A549 treated with AZD2906 at 1 μM for 4 hours (cell line): ENCODE measurements at places on chromosomes 12 and 14. TPM values are rescaled to one million over a fixed set of nuclear protein-coding genes. Genes with fewer than 3 reads are reported as not detected.

The DNAI7 gene
- 0.11 to 0.39 TPM (median 0.13 TPM) in 5 replicates for total RNA-seq

The SMCO2 gene
- total RNA-seq: 0.09 to 0.18 TPM (median 0.10 TPM) in 3 of 5 replicates, not detected in the others

The ARL1 gene
- 55.4 to 62.3 TPM (median 56.8 TPM) in 5 replicates for total RNA-seq

The ANO2 gene
- 0.07 to 0.21 TPM (median 0.15 TPM) in 5 replicates for total RNA-seq

The USP15 gene
- 28.1 to 34.3 TPM (median 28.3 TPM) in 5 replicates for total RNA-seq

The CD163L1 gene
- total RNA-seq: 0.22 to 0.67 TPM (median 0.41 TPM) in 5 replicates

The TMEM132C gene
- not detected in 5 replicates for total RNA-seq

The MYF6 gene
- total RNA-seq: not detected in 5 replicates

The RPL36AL gene
- total RNA-seq: 408 to 486 TPM (median 420 TPM) in 5 replicates

The MGP gene
- 0.06 to 0.09 TPM (median 0.08 TPM) in 3 of 5 replicates, not detected in the others for total RNA-seq

The VWF gene
- total RNA-seq: 0.05 to 0.24 TPM (median 0.15 TPM) in 5 replicates

The BDKRB2 gene
- total RNA-seq: 0.82 to 1.0 TPM (median 0.88 TPM) in 5 replicates

The ACOT4 gene
- 1.7 to 2.3 TPM (median 2.0 TPM) in 5 replicates for total RNA-seq

The SERPINA12 gene
- total RNA-seq: 0.08 TPM in 1 of 5 replicates, not detected in the others

The SPIC gene
- total RNA-seq: not detected in 5 replicates

The ENDOU gene
- 0.02 to 0.07 TPM (median 0.05 TPM) in 4 of 5 replicates, not detected in the other for total RNA-seq

The RERGL gene
- total RNA-seq: not detected in 5 replicates

The ACOT6 gene
- not detected in 5 replicates for total RNA-seq

The OR4E2 gene
- total RNA-seq: not detected in 5 replicates

The PLCZ1 gene
- total RNA-seq: not detected in 5 replicates

The WNT5B gene
- 2.4 to 3.4 TPM (median 2.6 TPM) in 5 replicates for total RNA-seq

The DCN gene
- total RNA-seq: 0.08 to 0.22 TPM (median 0.11 TPM) in 3 of 5 replicates, not detected in the others

The CBX5 gene
- total RNA-seq: 18.1 to 23.9 TPM (median 21.7 TPM) in 5 replicates

The RAPGEF3 gene
- total RNA-seq: 0.52 to 0.63 TPM (median 0.55 TPM) in 5 replicates

The C14orf132 gene
- total RNA-seq: 6.0 to 7.2 TPM (median 6.8 TPM) in 5 replicates

The SERPINA1 gene
- 1.1 to 3.0 TPM (median 2.4 TPM) in 5 replicates for total RNA-seq

The PRB2 gene
- not detected in 5 replicates for total RNA-seq

The TAS2R46 gene
- total RNA-seq: not detected in 5 replicates

The MARK3 gene
- total RNA-seq: 49.6 to 59.8 TPM (median 50.5 TPM) in 5 replicates

The AKAP5 gene
- 0.22 to 0.37 TPM (median 0.31 TPM) in 5 replicates for total RNA-seq

The PRKD1 gene
- 2.3 to 2.6 TPM (median 2.4 TPM) in 5 replicates for total RNA-seq

The GLIPR1L1 gene
- total RNA-seq: not detected in 5 replicates

The FOXM1 gene
- 86.1 to 93.2 TPM (median 90.9 TPM) in 5 replicates for total RNA-seq

The OAS1 gene
- 24.2 to 37.5 TPM (median 34.1 TPM) in 5 replicates for total RNA-seq

The SLC41A2 gene
- 20.9 to 24.0 TPM (median 23.0 TPM) in 5 replicates for total RNA-seq

The RNASE7 gene
- not detected in 5 replicates for total RNA-seq

The ADAM21 gene
- 0.02 to 0.03 TPM in 2 of 5 replicates, not detected in the others for total RNA-seq

The KRT3 gene
- total RNA-seq: 0.03 to 0.06 TPM in 2 of 5 replicates, not detected in the others

The GYS2 gene
- 0.09 TPM in 1 of 5 replicates, not detected in the others for total RNA-seq

The ATG14 gene
- total RNA-seq: 4.4 to 5.5 TPM (median 4.8 TPM) in 5 replicates

The MYF5 gene
- not detected in 5 replicates for total RNA-seq

The TAS2R42 gene
- total RNA-seq: not detected in 5 replicates

The SSTR1 gene
- 0.02 to 0.03 TPM (median 0.02 TPM) in 3 of 5 replicates, not detected in the others for total RNA-seq

The HOXC9 gene
- total RNA-seq: 12.9 to 13.9 TPM (median 13.4 TPM) in 5 replicates
